ENCODE measurements at places on chromosomes 5 and 9.

GRCh38 chr9:72441848-72442607, 77.0 kb upstream of the ZFAND5 start:
- no peak for DNase-seq

GRCh38 chr5:95842854-95843544, 20.5 kb upstream of the GLRX start:
- no peak for DNase-seq

- DNase-seq, result no peak
Observed at GRCh38 chr9:99895510-99895909, 10.9 kb upstream of the STX17 start.

GRCh38 chr5:161235569-161235968, 311.0 kb downstream of the GABRB2 start:
- DNase-seq, result no peak

- DNase-seq, result no peak
Observed at GRCh38 chr5:101517795-101518194, 614.7 kb upstream of the ST8SIA4 start.

DNA sequence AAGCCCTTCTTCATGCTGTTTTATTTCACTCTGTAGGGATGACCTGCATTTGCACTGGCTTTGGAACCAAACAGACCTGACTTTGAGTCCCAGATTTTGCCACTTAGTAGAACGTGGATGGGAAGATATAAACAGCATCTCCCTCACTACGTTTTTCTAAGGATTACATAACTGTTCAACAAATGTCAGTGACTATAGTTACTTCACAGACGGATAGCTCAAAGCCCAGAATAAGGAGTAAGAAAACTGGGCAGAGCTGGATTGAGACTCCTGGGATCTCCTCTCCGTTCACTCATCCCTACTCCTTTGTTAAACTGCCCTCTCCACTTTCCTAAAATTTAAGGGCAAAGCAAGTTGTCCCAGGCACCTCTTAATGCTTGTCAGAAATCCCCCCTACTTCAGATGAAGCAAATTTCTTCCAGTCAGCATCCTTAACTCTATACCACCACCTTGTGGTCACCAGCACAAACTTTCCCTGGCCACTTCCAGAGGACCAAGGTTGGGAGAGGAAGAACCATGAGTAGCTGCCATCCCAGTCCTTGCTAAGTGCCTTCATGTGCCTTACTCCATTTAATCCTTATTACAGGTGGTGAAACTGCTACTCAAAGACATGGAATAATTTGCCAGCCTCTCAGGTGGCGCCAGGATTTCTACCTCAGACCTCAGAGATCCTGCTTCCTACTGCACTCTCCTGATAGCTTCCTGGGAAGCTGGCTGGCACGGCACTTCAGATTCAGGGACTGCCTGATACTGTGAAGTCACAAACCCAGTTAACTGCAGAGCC, 38.4 kb downstream of the EGR1 start:
- DNase-seq, result peak; percentile 24

DNA sequence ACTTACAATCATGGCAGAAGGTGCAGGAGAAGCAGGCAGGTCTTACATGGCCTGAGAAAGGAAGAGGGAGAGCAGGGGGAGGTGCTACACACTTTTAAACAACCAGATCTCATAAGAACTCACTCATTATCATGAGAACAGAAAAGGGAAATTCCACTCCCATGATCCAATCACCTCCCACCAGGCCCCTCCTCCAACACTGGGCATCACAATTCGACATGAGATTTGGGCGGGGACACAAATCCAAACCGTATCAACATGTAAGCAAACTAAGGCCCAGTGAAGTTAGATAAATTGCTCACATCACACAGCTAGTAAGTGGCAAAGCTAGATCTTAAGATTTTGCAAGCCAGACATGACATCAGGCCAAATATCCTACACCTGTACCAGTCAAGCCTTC, 48.3 kb upstream of the RIC1 start:
- no peak for DNase-seq

- no peak for DNase-seq
Observed at GRCh38 chr5:51214746-51215145, 168.5 kb upstream of the ISL1 start.

DNA sequence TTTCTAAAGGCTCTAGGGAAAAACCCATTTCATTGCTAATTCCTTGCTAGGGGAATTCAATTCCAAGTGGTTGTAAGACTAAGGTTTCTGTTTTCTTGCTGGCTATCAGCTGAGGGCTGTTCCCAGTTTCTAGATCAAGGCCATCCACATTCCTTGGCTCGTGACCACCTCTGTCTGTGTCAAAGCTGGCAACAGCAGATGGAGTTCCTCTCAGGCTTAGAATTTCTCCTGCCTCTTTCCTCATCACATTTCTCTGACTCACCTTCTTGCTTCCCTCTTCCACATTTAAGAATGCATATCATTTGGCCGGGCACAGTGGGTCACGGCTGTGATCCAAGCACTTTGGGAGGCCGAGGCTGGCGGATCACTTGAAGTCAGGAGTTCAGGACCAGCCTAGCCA, 19.0 kb downstream of the DAB2IP start:
- DNase-seq, result no peak

- DNase-seq, result no peak
Observed at GRCh38 chr9:28929433-28929832, 1356.2 kb upstream of the C9orf72 start.

DNA sequence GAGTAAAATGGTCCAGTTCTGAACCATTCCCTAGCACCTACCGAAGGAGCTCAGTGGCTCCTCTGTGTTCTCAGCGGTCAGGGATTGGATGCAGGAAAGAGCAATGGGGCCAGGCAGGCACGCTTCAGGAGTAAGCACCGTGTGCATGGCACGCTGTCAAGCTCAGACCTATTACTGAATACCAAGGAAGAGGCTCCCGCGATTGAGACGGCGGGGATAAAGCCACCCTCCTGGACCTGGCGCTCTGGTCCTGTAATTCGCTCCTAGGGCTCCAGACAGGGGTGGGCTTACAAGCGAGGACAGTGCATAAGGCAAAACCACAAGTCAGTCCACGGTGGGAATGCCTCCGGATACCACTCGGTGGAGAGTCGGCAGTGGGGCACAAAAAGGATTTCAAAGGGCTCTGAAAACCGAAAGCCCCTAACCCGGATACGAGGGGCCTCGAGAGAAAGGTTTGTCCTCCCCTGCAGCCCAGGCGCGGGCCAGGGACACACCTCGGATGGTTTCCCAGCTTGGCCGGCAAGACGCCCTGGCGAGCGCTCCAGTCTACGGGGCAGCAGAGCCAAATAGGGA, 988 bp downstream of the OXCT1 start:
- DNase-seq, result no peak

DNA sequence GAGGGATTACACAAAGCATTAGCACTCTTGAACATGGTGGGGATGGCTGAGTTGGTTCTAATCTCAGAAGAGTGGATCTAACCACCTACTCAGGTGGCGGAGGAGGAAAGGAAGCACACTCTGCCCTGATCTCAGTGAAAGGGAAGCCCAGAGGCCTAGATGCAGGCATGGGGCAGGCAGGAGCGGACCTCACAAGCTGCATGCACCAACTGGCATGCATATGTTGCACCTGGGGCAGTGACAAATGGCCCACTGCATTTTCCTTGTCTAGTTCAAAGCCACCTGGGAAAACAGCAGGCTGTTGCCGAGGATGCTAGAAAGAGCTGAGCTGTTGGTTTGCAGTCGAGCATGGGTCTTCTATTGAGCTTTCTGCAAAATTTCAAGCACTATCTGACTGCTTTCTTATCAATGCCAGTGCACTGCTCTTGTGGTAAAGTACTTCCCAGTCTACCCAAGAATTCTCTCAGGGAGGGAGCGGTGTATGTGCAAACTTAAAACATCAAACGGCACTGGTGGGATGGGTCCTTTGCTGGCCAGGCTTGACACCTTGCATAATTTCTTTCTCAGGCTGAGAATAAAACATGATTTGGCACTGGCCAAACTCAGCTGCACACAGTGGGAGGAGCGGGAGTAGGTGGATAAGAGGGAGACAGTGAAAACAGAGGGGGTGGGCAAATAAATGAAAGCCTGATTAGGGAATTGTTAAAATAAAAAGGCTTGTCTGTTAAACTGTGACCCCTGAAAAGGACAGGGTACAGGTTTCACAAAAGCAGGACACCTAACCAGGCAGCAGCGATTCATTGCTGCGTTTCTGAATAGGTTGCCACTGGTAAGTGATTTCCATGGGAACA, 108.9 kb downstream of the MARCHF3 start:
- DNase-seq, result no peak

DNA sequence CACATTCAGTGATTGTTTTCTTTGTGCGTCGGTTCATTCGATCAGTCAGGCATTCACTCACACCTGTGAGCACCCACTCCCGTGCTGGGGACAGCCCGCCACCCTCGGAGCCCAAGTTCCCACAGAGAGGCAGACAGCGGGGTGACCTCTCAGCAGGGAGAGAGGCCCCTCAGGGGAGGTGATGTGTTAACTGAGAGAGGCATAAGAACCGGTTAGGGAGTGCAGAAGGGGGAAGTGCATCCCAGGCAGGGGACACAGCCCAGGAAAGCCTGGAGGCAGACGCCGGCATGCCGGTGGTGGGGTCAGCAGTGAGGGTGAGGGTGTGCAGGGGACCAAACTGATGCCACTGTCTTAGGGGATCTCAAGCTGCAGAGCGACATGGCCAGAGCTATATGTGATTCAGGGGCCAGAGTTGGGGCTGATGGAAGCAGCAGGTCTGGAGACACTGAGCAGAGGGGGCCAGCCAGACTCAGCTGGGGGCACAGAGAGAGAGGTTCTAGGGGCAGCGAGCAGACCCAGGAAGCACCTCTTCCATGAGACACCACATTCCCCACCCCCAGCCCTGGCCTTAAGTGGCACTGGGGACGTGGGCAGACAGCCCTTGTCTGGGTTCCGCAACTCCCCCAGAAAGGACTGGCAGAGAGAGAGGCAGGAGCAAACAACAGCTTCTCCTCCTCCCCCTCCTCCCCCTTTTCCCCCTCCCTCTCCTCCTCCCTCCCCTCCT, 35.9 kb downstream of the HK3 start:
- DNase-seq, result no peak

GRCh38 chr5:168176251-168176650, 115.2 kb upstream of the WWC1 start:
- DNase-seq, result no peak

DNA sequence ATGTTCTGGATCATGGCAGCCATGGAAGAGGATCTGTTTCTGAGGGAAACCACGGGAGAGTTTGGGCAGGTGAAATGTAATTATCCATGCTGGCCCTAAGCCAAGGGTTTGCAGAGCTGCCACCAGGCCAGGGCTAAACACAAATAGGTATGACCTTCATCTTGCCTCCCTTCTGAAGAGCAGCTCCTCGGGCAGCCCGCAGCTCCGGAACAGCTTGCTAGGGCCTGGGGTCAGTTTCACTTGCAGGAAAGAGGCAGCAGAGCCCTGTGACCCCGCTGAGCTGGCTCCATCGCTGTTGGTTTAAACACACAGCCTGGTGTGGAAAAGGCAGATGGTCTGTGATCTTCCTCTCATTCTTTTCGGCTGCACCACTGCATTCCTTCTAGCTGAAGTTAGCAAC, 141.4 kb downstream of the TMEM38B start:
- DNase-seq, result no peak

DNA sequence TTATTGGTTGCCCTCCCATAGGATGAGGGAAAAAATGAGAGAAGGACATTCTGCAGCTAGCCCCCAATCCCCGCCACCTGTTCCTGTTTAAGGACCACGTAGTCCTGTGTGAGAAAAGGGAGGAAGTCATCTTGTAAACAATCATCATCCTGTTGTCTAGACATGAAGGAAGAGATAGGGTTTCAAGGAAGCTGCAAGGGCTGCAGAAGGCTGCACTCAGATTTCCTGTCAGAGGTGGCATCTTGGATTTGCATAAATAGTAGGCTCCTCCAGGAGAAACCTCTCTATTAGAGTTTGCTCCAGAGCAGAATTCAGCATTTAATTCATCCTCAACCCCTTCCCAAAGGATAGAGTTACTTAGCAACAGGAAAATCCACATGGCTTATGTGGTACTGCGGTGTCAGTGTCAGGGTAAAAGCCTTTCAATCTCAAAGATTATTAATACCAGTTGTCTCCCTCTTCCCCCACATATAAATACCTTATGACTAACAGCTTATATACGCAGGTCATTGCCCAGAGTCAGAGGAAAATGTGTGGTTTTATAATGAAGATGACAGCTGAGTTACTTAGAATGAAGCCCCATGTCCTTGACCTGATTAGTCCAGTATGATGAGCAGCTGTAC, 4.6 kb upstream of the DNAJC18 start:
- no peak for DNase-seq

DNA sequence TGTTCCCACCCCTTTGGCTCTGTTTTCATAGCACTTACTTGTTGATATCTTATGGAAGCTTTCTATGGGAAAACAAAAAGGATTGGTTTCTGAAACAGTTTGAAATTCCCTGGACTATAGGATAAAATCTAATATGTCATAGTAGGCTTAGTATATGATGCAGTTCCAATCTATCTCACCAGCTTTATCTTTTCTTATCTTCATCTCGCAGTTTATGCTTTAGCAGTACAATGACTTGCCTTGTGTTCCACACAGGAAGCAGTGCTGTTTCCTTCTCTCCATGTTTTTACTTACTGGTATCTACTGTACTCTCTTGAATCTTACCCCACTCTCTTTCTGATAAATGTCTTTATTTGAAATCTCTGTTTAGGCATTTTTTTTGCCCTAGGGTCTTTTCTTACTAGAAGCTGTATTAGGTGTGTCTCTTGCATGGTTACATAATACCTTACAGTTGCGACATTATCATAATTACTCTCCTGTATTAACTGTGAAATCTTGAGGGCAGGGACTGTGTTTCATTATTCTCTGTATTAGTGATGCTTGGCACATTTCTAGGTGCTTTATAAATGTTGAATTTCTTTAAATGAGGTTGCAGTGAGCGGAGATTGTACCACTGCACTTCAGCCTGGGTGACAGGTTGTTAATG, 76.3 kb downstream of the FOCAD start:
- DNase-seq, result no peak

DNA sequence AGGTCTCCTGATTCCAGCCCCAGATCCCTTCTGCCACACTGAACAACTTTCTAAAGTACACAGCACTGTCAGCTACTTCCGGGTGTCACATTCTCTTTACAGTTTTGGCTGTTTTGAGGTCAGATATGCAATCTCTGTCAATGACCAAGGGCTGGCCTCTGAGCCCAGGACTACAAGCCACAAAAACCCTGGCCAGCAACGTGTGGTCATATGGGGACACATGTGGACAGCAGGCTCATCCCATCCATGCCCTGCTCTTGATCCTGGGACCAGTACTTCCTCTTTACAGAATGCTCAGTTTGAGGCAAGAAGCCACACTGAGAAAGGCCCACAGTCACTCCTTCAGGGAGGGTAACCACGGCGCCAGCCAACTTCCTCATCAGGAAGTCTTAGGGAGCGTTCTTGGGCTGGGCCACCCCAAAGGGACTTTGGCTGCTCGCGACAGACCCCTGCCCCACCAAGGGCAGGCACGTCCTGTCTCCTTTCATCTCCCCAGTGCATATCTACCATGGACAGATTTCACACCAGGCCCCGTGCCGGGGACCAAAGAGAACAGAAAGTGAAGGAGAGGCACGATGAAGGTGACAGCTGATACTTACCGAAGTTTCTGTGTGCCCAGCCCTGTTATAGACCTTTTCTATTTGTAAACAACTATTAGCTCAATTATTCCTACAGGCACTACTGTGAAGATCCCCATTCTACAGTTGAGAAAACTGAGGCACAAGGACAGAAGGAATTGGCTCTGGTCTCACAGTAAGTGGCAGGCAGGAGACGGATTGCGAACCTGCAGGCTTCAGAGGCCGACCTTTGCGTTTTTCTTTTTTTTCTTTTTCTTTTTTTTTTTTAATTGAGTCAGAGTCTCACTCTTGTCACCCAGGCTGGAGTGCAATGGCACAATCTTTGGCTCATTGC, 37.3 kb downstream of the STK10 start:
- DNase-seq, result no peak

All from smooth muscle cell of the brain vasculature (primary cell).